ENCODE measurements at places on chromosomes 2 and 18. TPM values are rescaled to one million over a fixed set of nuclear protein-coding genes. Genes with fewer than 3 reads are reported as not detected.

Gene TEX44
- not detected for total RNA-seq

Gene NYAP2
- total RNA-seq = not detected

Gene CASP10
- 35.6 TPM for total RNA-seq

Gene LYPD1
- total RNA-seq = 0.15 TPM

Gene ABCG8
- 0.09 TPM for total RNA-seq

GRCh38 chr2:29174937-29175336 is 59.7 kb downstream of the CLIP4 start:
- no peaks in the 10 kb centered on the region for H3K4me1 ChIP-seq
- no peaks in the 10 kb centered on the region for H3K27me3 ChIP-seq
- H3K27ac ChIP-seq = no peak overlapping the region

- no peak overlapping the region for H3K27ac ChIP-seq
- DNase-seq = no peak
- H3K27me3 ChIP-seq = peaks cover 2% of the 10 kb centered on the region
- no peaks in the 10 kb centered on the region for H3K4me1 ChIP-seq
These were observed 84.7 kb upstream of the CYRIA start for GRCh38 chr2:16750175-16750924.

- no peaks in the 10 kb centered on the region for H3K36me3 ChIP-seq
- H3K27me3 ChIP-seq = no peaks in the 10 kb centered on the region
- H3K27ac ChIP-seq = no peak overlapping the region
- no peak overlapping the region for H3K4me3 ChIP-seq
These were observed 309.2 kb downstream of the NR4A2 start for GRCh38 chr2:156023229-156023869.

DNA sequence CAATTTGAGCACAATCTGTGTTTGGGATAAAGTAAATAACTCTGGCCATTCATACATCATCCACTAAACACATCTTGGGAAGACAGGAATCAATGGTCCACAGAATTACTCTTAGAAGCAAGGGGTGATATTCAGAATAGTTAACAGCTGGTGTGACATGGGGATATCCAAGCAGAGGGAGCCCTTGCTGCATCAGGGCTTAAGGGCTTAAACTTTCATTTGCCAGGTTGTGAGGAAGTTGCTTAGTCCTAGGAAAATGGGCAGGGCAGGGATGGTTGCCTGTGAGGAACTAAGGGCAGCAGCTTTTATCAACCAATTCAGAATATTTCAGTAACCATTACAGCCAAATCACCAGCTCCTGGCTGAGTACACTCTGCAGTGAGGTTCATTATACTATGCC is 2.0 kb upstream of the ITGA6 start:
- H3K36me3 ChIP-seq = peaks cover 2% of the 10 kb centered on the region
- H3K4me3 ChIP-seq = no peak overlapping the region
- no peak for DNase-seq
- no peaks in the 10 kb centered on the region for H3K27me3 ChIP-seq
- no peak overlapping the region for H3K27ac ChIP-seq
- peaks cover 11% of the 10 kb centered on the region for H3K4me1 ChIP-seq

DNA sequence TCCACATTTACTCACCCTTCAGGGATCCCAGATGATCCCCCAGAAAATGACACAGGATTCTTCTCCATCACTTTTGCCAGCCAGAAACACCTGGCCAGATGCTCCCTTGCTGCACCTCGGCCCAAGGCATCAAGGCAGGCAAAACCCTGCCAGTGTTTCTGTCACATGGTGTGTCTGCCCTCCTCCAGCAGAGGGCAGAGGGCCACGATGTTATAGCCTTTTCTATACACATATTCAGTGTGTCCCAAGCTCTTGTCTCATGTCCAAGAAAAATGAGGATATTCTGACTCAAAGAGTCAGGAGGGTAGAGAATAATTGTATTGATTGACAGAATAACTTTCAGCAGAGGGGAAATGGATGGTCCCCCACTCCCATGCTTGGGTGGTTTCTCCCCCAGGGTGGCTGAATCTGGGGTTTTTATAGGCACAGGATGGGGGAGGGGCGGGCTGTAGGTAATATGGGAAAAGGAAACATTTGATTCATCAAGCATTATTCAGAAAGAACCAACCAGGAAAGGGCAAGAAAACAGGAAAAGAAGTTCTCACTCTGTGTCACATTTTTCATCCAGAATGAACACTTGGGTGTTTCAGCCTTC is 933.9 kb downstream of the TRIB2 start:
- no peak overlapping the region for H3K27ac ChIP-seq
- no peak for DNase-seq
- H3K4me1 ChIP-seq = no peaks in the 10 kb centered on the region
- H3K36me3 ChIP-seq = no peaks in the 10 kb centered on the region
- H3K4me3 ChIP-seq = no peak overlapping the region

GRCh38 chr2:120208381-120209353 is 14.5 kb downstream of the TMEM185B start:
- no peaks in the 10 kb centered on the region for H3K36me3 ChIP-seq
- no peak for DNase-seq
- no peaks in the 10 kb centered on the region for H3K27me3 ChIP-seq
- no peaks in the 10 kb centered on the region for H3K4me1 ChIP-seq

DNA sequence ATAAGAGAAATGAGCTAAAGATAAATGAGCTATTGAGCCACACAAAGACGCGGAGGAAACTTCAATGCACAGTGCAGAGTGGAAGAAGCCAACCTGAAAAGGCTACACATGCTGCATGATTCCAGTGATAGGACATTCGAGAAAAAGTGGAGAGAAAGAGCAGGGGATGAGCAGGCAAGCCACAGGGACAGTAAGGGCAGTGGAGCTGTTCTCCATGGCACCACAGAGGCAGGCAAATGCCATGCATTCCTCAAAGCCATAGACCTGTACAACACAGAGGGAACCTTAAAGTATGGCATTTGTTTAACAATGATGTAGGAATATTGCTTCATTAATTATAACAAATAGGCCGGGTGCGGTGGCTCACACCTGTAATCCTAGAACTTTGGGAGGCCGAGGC is 36.5 kb upstream of the ZNF236 start:
- no peak overlapping the region for H3K4me3 ChIP-seq
- no peaks in the 10 kb centered on the region for H3K4me1 ChIP-seq
- no peaks in the 10 kb centered on the region for H3K27me3 ChIP-seq
- H3K27ac ChIP-seq = no peak overlapping the region

DNA sequence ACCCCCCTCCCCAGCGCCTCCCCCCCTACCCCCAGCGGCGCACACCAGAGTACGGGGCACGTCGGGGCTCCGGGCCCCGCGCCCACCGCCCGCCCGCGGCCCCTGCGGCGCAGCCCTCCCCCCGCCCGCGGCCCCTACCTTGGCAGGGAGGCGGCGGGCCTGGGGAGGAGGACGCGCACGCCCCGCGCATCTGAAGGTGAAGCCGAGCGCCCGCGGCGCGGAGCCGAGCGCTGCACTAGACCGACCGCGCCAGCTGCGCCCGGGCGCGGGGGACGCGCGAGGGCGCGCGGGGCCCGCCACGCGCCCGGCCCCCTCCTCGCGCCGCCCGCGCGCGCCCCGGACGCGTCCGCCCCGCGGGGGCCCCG is at the start of gene ZNF516:
TSS of gene ZNF516 (minus strand) at position 237 of the 365 bp plus-strand sequence. CDS start 52,188 bp downstream, outside the sequence.
- no peak for DNase-seq
- H3K27me3 ChIP-seq = no peaks in the 10 kb centered on the region

DNA sequence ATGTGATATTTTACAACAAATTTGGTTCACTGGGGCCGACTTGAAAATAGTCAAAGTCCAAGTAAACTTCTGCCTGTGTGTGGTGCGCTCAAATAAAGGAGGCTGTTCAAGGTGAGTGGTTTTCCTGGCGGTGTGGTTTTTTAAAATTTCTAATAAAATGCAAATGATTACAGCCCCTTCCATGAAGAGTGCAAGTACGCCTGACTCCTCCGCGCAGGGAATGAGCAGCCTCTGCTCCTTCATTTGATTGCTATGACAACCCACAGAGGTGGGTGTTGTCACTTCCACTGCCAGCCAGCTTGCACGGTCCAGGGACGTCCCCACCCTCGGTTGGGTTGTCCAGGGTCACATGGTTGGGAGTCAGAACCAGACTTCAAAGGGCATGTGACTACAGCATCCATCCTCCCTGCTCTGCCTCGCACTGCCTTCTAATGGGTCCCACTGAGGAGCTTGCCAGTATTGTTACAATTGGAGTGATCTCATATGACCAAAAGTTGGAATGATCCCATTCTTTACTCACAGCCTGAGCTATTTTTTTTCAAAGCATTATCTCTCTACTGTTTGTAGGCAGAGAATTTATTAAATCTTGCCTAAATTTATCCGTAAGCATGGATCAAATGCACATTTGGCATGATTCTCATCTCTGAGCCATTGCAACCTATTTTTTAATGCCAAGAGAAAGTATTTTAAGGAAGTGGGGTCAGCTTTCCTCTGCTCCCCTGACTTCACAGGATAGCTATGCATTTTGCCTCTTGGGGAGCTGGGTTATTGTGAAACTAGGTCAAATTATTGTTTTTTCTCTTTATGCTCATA is 121.3 kb downstream of the AGAP1 start:
- H3K27me3 ChIP-seq = no peaks in the 10 kb centered on the region
- H3K4me1 ChIP-seq = no peaks in the 10 kb centered on the region
- no peaks in the 10 kb centered on the region for H3K36me3 ChIP-seq

GRCh38 chr18:79805211-79805887 is 7.6 kb downstream of the KCNG2 start:
- no peak overlapping the region for H3K4me3 ChIP-seq
- no peaks in the 10 kb centered on the region for H3K27me3 ChIP-seq
- H3K36me3 ChIP-seq = no peaks in the 10 kb centered on the region
- DNase-seq = no peak
- no peak overlapping the region for H3K27ac ChIP-seq

- H3K4me1 ChIP-seq = no peaks in the 10 kb centered on the region
- H3K36me3 ChIP-seq = no peaks in the 10 kb centered on the region
- no peak for DNase-seq
- no peak overlapping the region for H3K4me3 ChIP-seq
- H3K27ac ChIP-seq = no peak overlapping the region
- peaks cover 4% of the 10 kb centered on the region for H3K27me3 ChIP-seq
These were observed 249.0 kb downstream of the DOK6 start for GRCh38 chr18:69649684-69650083.

DNA sequence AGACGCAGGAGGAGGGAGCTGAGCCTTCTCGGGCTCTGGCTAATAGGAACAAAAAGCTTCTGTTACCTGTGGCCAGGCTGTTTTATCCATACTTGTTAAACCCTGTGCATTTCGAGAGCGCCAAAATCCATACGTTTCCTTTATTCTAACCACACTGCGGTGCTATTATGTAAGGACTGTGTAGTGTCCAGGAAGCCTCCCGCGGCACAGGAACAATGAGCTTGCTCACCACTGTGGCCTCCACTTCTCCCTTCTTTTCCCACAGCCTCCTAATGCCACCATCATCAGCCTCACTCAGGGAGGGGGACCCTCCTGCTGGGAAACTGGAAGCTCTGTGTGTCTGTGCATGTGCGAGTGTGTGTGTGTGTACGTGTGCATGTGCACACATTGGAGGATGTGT is 268.5 kb downstream of the HAUS1 start:
- H3K4me1 ChIP-seq = no peaks in the 10 kb centered on the region
- no peak overlapping the region for H3K27ac ChIP-seq
- no peaks in the 10 kb centered on the region for H3K27me3 ChIP-seq
- DNase-seq = no peak
- no peaks in the 10 kb centered on the region for H3K36me3 ChIP-seq

DNA sequence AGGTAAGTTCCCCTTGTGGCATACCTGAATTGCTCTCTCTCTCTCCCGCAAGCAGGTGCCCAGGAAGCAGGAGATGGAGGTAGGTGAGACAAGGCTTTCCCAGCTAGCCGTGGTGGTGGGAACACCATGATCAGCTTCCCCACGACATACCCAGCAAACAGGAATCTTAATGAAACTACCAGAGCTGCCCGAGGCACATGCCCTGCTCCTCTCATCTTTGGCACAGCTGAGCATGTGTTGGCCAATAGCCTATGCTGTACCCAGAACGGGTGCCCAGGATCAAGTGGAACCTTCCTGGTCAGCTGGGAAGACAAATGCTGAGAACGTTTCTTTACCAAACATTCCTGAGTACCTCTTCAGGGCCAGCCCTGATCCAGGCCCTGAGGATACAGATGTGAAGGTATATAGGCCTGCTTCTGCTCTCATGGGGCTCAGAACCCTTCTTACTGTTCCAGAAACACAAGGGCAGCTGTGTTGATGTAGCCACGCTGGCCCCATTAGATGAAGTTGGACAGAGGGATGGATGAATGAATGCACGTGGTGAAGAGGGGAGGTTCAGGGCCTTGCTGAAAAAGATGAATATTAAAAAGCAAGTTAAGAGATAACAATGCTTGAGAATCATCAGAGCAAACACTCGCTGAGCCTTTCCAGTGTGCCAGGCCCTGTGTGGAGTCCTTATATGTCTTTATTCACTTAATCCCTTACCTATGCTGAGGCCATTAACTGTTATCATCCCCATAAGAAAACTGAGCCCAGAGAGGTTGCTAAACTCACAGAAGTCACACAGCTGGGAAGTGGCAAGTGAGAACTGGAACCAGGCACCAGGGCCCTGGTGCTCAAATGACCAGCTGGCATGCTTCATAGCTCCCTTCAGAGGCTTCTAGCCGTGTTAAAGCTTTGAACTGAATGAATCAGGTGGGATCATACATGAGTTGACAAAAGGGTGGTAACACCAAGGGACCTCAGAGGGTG is 68.8 kb upstream of the TMEM247 start:
- no peaks in the 10 kb centered on the region for H3K36me3 ChIP-seq
- H3K4me3 ChIP-seq = no peak overlapping the region
- no peak overlapping the region for H3K27ac ChIP-seq
- H3K27me3 ChIP-seq = no peaks in the 10 kb centered on the region
- no peaks in the 10 kb centered on the region for H3K4me1 ChIP-seq

- no peaks in the 10 kb centered on the region for H3K36me3 ChIP-seq
- peaks cover 18% of the 10 kb centered on the region for H3K27me3 ChIP-seq
- no peaks in the 10 kb centered on the region for H3K4me1 ChIP-seq
These were observed 100.2 kb downstream of the SH3RF3 start for GRCh38 chr2:109229094-109229675.

DNA sequence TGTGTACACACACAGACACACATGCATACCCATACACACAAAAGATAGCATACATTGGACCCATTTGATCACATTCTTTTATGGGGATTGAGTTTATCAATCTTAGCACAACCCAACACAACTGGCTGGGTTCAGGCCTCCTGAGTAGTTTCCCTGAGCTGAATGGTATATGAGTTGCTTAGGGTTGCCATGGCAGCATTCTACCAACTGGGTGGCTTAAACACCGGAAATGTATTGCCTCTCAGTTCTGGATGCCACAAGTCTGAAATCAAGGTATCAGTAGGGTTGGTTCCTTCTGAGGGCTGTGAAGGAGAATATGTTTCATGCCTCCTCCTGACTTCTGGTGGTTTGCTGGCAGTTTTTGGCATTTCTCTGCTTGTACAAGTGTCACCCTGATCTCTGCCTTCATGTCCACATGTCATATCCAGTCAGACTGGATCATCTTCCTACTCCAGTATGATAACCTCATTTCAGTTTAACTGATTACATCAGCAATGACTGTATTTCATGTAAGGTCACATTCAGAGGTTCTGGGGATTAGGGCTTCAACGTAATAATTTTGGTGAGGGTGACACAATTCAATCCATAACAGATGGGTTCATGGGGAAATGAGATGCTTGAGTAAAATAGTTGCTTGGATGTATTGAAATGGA is 212.7 kb downstream of the KCNE4 start:
- no peak for DNase-seq
- H3K4me1 ChIP-seq = no peaks in the 10 kb centered on the region
- no peaks in the 10 kb centered on the region for H3K27me3 ChIP-seq
- no peak overlapping the region for H3K4me3 ChIP-seq
- H3K36me3 ChIP-seq = no peaks in the 10 kb centered on the region
- no peak overlapping the region for H3K27ac ChIP-seq

- DNase-seq = no peak
- H3K4me3 ChIP-seq = no peak overlapping the region
- no peaks in the 10 kb centered on the region for H3K36me3 ChIP-seq
- H3K27me3 ChIP-seq = no peaks in the 10 kb centered on the region
- no peak overlapping the region for H3K27ac ChIP-seq
These were observed 57.0 kb downstream of the L3MBTL4 start for GRCh38 chr18:6357668-6358067.
